ENCODE measurements at places on chromosomes 6 and 20.

GRCh38 chr20:8361006-8361652 is 229.1 kb downstream of the PLCB1 start:
- no peak for DNase-seq

- no peak for DNase-seq
Measured at GRCh38 chr6:108275976-108276375, 15.1 kb upstream of the SNX3 start.

DNA sequence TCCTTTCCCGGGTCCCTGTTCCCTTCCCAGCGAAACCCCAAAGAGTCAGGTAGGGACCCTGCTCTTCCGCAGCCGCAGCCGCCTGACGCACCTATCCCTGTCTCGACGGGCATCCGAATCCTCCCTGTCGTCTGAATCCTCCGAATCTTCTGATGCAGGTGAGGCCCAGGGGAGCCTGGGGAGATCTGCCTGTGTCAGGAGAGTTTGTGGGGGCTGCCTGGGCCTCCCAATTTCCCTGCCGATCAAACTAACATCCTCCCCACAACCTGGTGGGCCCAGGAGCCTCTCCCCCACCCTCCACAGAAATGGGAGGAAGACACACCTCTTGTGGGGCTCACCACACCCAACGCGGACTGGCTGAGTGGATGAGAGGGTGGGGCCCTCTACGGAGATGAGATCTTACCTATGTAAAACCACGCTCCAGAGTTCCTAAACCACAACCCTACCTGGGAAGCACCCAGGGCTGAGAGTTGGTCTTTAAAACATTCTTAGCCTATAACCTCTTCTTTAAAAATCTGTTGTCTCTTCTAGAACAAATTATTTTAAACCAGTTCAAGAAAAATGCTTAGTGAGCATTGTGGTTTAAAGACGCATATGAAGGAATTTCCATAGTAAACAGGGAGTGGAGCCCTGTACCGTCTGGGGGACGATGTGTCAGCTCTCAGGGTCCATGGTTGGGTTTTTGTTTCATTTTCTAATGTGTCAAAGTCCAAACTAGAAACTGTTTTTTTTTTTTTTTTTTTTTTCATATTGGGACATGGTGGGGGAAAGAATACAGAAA is 1.7 kb downstream of the CDC25B start:
- no peak for DNase-seq

GRCh38 chr20:33178726-33179125 is 10.8 kb downstream of the BPIFA2 start:
- no peak for DNase-seq

GRCh38 chr6:54716877-54717276 is 129.7 kb upstream of the FAM83B start:
- DNase-seq: no peak

GRCh38 chr6:105453968-105454367 is 51.1 kb upstream of the PREP start:
- no peak for DNase-seq

DNA sequence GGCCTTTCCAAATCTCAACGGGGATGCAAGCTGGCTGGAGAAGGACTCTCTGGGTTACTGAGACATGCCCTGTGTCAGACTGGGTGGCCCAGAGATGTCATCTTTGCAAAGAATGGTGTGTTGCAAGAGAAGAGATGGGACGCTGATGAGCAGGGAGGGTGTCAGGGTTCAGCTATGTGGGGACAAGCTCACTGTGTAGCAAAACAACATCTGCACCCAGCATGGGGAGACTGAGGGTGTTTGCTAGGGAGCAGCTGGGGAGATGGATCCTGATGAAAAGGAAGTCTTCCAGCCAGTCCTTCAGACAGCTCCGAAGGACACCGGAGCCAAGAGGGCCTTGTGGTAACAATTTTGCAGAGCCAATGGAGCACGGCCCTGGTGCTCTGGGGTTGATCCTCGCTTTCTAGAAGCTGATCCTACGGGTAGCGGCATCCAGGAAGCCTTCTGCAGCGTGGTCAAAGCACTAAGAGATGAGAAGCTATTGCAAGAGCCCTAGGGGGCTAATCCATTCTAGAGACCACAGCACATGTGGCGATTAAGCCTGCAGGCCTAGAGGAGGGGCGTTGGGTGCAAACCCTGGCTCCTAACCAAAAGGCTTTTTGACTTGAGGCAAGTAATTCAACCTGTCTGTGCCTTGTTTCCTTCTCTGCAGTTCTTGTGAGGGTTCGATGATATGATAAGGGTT is 39.9 kb downstream of the EDN3 start:
- no peak for DNase-seq

- DNase-seq: no peak
Measured at GRCh38 chr6:2209226-2209809, 36.1 kb downstream of the GMDS start.

- no peak for DNase-seq
Measured at GRCh38 chr20:62051546-62052255, 14.0 kb downstream of the TAF4 start.

DNA sequence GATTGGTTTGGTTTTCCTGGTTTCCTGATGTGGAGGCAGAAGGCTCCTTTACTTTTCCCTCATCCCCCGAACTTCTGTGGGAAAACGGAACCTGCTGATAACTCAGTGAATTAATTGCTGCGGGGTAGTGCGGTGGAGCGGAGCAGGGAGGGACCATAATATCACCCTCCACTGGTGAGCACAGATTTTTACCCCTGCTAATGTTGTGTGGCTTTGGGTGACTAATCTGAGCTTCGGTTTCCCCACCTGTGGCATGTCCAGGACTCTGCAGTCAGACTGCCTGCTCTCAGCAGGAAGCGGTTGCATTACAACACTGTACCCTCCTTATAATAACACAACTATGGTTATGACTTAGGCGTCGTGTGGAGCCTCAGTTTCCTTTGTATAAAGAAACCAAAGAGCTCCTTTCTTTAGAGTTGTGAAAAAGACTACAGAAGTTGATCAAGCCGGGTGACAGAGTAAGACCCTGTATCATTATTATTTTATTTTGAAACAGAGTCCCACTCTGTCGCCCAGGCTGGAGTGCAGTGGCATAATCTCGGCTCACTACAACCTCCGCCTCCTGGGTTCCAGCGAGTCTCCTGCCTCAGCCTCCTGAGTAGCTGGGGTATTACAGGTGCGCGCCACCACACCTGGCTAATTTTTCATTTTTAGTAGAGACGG is 2.2 kb upstream of the ID1 start:
- DNase-seq: no peak

DNA sequence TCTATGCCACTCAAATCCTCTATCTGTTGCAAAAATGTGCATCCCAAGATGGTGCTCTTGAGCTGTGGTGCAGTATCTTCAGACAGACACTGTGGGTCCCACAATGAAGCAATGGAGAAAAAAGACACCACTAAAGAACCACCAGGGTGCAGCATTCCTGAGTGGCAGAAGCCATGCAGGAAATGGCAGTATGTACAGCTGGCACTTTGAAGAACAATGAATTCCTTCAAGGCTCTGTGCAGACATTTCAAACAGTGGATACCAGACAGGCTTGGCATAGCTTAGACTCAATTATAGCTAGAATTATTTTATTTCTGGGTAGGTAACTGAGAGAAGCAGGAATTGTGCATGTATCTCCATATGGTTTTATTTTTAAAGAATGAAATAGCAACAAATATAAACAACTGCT is 24.0 kb upstream of the HDAC2 start:
- DNase-seq: no peak

GRCh38 chr20:49290608-49291191 is 12.8 kb upstream of the ZNFX1 start:
- DNase-seq: no peak

GRCh38 chr20:58994390-58995159 is 12.5 kb downstream of the CTSZ start:
- no peak for DNase-seq

DNA sequence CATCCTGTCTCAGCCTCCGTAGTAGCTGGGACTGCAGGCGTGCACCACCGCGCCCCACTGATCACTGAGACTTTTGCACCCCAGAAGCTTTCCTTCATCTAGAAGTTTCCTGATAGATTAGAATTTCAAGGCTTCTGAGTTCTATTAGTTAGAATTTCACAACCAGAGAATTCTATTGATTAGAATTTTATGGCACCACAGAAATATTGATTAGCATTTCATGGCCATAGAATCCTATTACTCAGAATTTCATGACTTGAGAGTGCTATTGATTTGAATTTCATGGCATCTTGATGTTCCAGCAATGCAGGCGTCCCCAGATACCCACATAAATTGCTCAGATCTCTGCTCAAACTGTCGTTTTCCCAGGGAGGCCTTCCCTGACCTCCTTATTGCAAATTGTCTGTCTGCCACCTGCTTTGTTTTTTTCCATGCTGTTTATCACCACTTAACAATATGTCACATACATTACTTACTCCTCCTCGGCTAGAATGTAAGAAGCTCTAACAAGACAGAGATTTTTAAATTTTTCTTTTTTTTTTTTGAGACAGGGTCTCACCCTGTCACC is 16.9 kb upstream of the CBFA2T2 start:
- no peak for DNase-seq

DNA sequence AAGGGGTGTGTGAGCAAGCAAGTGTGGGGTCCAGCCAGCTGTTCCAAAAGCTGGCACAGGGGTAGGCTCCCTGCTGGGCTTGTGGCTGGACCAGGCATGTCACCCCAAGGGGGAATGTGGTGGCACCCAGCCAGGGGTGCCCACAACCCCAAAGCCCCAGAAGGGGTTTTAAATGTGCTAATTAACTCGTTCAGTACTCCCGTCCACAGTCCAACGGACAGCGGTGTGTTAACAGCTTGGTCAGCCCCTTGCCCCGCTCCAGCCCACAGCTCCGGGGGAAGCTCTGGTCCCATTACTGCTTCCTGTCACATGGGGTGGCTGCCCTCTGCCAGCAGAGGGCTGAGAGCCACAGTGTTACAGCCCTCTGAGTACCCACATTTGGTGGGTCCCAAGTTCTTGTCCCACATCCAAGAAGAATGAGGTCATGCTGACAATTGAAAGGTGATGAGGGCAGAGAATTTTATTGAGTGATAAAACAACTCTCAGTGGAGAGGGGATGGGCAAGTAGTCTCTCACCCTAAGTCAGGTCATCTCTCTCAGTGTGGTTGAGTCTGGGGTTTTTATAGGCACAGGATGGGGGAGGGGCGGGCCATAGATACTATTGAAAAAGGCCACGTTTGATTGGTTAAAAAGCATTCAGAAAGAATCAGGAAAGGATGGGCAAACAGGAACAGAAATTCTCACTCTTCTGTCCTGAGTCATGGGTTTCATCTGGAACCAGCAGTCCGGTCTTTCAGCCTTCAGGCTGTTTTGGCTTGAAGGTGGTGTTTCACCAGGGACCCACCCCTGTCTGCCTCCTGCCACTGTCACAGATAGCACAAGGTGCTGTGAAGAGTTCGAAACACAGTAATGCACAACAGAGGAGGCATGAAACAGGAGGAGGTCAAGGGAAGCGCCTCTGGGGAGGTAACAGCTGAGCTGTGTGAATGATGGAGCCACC is 238.5 kb downstream of the NFATC2 start:
- DNase-seq: no peak

GRCh38 chr6:25477006-25477590 is 174.9 kb upstream of the SCGN start:
- no peak for DNase-seq

GRCh38 chr6:144607998-144608735 is 323.0 kb downstream of the UTRN start:
- no peak for DNase-seq

DNA sequence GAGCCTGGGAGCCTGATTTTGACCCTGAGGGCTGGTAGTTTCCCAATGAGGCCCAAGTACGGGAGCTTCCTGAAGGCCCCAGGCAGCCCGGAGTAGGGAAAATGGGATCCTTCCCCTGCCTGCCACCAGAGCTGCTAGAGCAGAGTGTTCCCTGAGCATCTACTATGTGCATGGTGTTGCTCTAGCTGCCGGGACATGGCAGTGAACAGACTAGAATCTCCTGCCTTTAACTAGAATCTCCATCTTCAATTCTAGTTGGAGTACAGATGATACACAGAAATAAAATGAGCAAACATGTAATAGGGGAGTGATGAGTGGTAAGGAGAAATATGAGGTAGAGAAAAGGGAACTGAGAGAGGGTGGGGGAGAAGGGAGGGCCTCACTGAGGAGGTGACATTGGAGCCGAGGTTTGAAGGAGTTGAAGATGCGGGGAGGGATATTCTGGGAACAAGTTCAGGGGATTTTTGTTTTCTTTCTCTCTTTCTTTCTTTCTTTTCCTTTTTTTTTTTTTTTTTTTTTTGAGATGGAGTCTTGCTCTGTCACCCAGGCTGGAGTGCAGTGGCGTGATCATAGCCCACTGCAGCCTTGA is 18.5 kb downstream of the VSTM2L start:
- no peak for DNase-seq

- no peak for DNase-seq
Measured at GRCh38 chr6:63352069-63352543, 32.3 kb upstream of the LGSN start.

DNA sequence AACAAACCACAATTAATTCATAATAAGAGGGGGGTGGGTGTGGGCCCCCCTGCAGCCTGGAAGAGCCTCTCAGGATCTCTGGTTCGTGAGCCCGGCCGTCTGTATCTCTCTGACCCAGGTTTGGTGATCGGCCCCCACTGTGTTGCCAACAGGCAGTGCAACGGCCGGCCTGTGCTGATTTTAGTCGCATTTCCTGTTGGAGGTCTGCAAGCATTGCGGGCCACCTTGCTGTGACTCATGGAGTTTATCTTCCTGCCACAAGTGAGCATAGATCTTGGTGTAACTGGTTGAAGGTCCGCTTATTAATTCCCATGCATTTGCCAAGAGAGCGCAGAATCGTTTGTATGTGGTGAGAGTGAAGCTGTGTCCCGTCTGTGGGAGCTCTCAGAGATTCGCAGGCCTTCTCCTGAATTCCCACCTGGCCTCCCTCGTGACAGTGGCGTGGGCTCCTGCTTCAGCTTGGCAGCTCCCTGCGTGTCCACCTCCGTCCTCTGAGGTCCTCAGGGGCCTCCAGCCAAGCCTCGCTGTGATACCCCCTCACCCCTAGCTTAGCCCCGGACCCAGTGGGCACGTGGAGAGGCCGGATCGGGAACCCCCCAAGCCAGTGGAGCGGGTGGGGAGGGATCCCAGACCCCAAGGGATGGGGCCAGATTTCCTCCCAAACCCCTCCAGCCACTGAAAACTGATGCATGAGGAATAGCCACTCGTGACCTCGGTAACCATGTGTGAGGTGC is 269.8 kb downstream of the CDH4 start:
- DNase-seq: no peak

DNA sequence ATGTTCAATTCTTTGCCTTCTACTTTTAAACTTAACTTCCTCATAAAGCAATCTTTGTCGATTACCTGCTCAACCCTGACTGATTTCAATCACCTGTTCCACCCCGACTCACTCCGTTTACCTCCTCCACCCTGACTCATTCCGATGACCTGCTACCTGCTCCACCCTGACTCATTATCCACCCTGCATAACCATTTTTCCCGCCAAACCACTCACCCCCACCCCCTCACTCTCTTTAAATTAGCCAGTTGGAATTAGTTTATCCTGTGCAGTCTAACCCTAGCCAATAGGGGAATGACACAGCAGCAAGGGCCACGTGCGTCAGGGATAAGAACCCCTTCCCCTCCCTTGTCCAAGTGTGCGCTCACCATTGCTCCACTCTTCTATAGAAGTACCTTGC is 56.7 kb upstream of the MRAP2 start:
- no peak for DNase-seq

- no peak for DNase-seq
Measured at GRCh38 chr6:79571030-79571367, 33.8 kb upstream of the LCA5 start.

- no peak for DNase-seq
Measured at GRCh38 chr20:49166534-49167449, 21.3 kb downstream of the STAU1 start.
